ENCODE measurements at places on chromosomes 7 and 10.

- DNase-seq, result peak; percentile 30
Observed at GRCh38 chr10:5943536-5943935, 33.8 kb downstream of the IL15RA start.

- DNase-seq, result no peak
Observed at GRCh38 chr7:75944507-75944906, 29.6 kb downstream of the POR start.

GRCh38 chr7:130818056-130818455 lies 84.0 kb upstream of the KLF14 start:
- no peak for DNase-seq

DNA sequence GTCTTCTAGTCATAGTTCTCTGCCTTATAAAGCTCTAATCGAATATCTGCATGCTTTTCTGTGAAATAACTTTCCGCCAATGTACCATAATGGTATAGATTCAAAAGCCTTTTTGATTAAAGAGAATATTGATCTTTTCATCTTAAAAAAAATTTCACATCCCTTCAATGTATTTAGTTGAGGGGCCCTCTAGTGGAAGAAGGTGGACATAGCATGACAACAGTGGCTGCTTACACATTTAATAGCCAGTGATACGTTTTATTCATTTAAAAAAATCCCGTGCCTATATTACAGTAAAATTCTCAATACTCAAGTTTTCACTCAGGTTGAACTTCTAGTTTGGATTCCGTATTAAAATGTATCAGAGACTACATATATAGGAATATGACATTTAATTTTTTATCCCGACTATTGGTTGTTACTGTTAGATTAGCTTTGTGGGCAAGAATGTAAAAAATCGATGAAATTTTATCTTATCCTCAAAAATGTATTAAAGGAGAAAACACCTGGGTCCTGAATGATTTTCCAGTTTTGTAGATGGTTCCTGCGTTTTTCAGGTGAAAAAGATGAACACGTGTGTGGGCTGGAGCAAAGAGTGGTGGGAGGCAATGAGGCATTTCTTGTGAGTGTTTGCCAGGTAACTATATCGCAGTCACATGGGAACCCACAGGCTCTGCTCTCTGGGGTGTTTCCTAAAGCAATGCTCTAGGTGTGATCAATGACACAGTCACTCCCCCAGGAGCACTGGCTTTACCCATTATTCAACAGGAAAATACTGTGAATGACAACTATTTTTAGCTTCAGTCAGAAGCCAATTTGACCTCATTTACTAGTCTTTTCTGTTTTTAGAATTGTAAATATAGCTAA lies 24.1 kb upstream of the PNLIP start:
- DNase-seq, result peak; percentile 4

DNA sequence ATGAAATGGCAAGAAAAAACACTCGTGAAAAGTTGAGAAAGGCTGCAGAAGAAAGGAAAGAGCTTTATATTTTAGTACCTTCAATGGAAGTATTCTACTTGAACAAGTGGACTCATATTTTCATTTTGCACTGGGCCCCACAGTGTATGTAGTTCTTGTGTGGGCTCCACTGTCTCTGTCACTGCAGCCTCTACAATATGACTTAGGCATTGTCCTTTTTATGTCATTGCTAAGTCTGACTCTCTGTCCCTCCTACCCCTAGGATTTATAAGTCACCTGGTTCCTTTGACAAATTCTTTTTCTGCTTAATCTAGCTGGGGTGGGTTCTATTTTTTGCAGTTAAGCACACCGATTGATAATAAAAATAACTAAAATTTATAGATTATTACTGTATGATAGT lies 27.7 kb upstream of the SOSTDC1 start:
- DNase-seq, result no peak

DNA sequence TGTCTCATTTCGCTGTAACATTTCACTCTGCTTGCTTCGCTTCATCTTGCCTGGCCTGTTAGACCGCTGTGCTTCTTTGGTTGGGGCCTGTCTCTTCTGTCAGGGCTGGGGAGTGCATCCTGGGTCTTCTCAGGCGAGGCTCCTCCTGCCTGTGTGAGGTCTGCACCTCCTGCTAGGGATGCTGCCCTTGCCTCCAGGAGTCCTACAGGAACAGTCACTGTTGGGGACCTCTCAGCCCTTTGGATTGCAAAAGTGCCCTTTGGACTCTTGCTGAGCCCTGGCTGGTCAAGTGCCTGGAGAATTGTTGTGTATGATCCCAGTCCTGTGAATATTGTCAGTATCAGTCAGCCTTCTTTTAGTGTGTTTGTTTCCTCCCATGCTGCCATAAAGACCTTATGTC lies 84.1 kb downstream of the MDFIC start:
- DNase-seq, result no peak

DNA sequence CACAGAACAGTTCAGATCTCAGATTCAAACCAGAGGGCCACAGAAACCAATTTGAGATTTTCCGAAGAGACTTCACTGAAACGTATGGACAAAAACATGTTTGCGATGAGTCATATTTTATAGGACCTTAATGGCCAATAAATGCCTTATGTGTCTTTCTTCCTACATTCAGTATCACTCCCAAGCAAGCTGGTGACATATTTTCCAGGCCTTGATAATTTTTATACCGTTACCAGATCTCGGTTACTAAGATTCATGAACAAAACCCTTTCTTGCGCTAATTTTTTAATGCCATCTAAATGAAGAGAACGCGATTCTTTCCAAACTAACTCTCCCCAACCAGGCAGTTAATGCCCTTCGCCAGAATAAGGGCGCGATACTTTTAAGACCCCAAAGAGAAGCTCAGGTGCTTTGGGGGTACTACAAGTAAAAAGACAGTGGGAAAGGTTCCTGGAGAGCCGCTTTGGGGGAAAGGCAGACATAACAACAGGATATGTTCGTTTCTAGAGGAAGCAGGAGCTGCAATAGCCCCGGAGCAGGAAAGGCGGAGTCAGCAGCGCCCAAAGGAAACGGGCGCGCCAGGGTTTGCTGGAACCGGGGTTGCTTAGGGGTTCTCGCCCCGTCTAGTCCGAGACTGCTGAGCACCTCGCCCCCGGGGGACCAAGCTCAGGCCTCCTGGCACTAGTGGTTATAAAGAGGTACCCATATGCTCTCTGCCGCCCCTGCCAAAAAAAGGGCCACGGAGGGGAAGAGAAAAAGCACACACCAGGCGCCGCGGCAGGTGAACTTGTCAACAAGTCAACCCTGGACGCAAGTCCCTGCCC lies 884 bp downstream of the ICA1 start:
- DNase-seq, result no peak

- no peak for DNase-seq
Observed at GRCh38 chr7:116630357-116630756, 41.6 kb upstream of the MET start.

GRCh38 chr7:69399401-69399800 lies 198.9 kb upstream of the AUTS2 start:
- DNase-seq, result peak; percentile 28

- DNase-seq, result no peak
Observed at GRCh38 chr7:132349075-132349474, 227.2 kb downstream of the PLXNA4 start.

DNA sequence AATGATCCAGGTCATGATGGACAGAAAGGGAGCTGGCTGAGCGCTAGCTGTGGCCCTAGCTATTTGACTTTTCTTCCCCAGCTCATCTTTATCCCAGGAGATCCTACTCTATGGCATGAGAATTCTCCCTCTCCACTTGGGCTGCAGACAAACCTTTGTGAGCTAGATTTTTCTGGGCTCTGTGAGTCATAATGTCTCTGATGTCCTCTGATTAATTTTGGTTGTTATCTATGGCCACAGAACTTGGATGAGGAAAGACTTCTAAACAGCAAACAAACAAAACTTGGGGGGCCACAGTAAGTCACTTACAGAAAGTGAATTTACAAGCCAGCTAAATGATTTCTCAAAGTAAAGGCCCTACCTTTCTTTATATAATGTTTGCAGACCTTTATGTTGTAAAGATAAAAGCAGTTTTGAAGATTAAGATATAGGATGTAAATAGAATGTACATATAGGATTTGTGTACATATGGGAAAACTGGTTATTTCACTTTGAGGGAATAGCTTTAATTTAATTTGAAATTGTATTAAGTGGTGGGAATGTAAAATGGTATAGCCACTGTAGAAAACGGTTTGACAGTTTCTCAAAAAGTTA lies 10.4 kb downstream of the ABLIM1 start:
- DNase-seq, result no peak

- peak; percentile 45 for DNase-seq
Observed at GRCh38 chr7:42174391-42174912, 62.6 kb downstream of the GLI3 start.

- no peak for DNase-seq
Observed at GRCh38 chr10:124349231-124349995, 69.3 kb downstream of the OAT start.

DNA sequence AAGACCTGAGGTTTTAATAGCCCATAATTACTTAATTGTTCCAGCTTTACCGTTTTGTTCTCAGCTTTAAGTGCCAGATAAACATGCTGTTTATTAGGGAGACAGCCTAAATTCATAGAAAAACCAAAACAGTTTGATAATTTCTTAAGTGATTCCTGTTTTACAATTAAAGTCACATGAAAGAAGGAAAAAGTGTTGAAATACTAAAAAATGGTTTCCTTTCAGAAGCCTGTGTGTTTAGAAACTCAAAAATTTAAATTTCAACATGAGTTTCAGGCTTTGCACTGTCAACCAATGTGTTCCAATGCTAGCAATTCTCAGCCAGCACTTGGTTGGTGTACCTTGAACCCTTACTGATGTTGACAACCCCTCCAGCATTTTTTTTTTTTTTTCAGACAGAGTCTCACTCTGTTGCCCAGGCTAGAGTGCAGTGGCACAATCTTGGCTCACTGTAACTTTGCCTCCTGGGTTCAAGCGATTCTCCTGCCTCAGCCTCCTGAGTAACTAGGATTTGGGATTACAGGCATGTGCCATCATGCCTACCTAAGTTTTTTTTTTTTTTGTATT lies 135.3 kb downstream of the ICA1 start:
- no peak for DNase-seq

GRCh38 chr10:18797286-18797685 lies 138.1 kb downstream of the ARL5B start:
- DNase-seq, result no peak

- DNase-seq, result no peak
Observed at GRCh38 chr10:67257018-67257417, 331.2 kb downstream of the LRRTM3 start.

GRCh38 chr10:71331736-71332135 lies 12.7 kb downstream of the SLC29A3 start:
- no peak for DNase-seq

- no peak for DNase-seq
Observed at GRCh38 chr10:71467569-71468362, 71.0 kb downstream of the CDH23 start.

GRCh38 chr7:85641331-85641730 lies 454.5 kb upstream of the SEMA3D start:
- DNase-seq, result no peak

- DNase-seq, result no peak
Observed at GRCh38 chr10:49512121-49512809, 26.7 kb downstream of the ERCC6 start.

DNA sequence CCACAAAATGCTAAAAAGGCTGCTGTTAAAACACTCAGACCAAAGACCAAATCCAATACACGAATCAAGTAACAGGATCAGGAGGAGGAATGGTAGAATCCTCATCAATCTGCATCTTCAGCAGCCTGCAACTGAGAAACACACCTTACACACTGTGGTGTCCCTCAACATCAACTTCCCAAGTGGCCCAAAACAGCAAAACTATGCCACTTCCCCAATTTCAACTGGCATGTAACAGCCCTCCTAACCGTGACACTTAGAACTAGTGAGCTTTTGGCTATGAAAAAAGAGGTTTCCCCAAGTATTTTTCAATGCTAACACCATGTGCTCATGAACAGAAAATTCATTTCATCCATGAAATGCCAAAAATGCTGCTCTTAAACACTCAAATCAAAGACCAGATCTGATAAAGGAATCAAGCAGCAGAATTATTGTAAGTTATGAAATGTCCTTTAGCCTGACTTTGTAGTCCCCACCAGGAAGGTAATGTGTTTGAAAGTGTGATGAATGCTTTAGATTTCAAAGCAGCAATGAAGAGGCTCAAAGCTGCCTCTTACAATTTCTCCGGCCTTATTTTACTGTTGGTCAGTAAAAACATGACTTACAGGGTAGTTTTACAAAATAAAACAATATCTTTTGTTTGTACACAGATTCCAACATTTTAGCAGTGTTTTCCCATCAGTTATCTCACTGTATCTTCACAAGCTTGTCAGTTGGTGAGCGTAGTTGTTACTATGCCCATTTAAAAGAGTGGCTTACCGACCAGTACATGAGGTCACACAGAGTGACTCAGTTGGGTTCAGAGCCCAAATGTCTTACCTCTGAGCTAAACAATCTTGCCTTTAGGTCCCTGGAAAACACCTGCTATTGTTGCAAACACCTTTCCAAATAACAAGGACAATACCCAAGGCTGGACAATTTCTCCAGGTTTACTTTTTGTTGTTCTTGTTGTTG lies 65.7 kb upstream of the ASAH2 start:
- DNase-seq, result no peak

DNA sequence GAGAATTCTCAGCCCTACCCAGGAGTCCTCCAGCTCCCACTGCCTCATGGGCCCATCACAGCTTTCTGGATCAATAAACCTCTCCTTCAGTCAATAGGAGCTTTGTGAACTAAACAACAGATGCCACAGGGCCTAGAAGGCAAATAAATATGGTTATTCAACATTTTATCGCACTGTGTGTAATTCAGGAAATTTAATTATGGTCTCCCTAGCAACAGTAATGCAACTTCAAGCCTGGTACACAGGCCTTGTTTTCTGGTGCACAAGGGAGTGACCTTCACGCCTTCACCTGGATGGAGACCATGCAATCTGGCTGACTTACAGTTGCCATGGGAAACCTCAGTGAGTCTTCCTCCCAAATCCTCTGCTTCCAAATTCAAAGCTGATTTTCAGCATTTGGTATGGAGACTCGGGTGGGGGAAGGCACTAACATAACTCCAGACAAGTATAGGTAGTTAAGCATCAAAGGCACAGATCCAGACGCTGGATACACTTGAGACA lies 441.0 kb upstream of the NPVF start:
- no peak for DNase-seq

GRCh38 chr7:54687462-54688212 lies 71.4 kb downstream of the SEC61G start:
- DNase-seq, result no peak

GRCh38 chr10:15208221-15208620 lies 39.7 kb upstream of the NMT2 start:
- no peak for DNase-seq

GRCh38 chr7:128129224-128129864 lies 98.1 kb upstream of the LRRC4 start:
- DNase-seq, result no peak

DNA sequence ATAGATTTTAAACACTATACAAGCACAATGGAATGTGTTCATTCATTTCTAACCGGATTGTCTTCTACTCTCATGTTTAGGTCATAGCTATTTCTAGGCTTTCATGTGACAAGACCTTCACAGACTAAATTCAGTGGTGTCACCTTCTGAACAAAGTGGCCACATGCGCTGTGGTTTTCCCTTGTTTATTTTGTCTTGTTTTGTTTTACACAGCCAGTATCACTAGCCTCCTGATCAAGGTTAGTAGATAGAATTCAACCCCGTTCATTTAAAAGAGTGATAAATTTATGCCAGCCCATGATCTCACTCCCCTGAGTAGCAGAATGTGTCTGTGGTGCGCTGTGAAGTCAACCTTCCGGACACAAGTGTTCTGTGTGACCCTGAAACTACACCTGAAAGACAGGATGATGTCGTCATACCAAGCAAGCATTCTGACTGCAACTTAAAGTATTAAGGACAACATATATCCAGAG lies 209.1 kb downstream of the CREB5 start:
- DNase-seq, result no peak

GRCh38 chr7:107900496-107901015 lies 9.6 kb downstream of the DLD start:
- no peak for DNase-seq

Measured in GM04503 (cell line).